ENCODE measurements at places on chromosomes 6 and 20. TPM values are rescaled to one million over a fixed set of nuclear protein-coding genes. Genes with fewer than 3 reads are reported as not detected.

GRCh38 chr6:146574211-146574610, 24.6 kb upstream of the ADGB start:
- no peak for DNase-seq

The EFCAB8 gene
- not detected for total RNA-seq

The CDSN gene
- total RNA-seq: not detected

DNA sequence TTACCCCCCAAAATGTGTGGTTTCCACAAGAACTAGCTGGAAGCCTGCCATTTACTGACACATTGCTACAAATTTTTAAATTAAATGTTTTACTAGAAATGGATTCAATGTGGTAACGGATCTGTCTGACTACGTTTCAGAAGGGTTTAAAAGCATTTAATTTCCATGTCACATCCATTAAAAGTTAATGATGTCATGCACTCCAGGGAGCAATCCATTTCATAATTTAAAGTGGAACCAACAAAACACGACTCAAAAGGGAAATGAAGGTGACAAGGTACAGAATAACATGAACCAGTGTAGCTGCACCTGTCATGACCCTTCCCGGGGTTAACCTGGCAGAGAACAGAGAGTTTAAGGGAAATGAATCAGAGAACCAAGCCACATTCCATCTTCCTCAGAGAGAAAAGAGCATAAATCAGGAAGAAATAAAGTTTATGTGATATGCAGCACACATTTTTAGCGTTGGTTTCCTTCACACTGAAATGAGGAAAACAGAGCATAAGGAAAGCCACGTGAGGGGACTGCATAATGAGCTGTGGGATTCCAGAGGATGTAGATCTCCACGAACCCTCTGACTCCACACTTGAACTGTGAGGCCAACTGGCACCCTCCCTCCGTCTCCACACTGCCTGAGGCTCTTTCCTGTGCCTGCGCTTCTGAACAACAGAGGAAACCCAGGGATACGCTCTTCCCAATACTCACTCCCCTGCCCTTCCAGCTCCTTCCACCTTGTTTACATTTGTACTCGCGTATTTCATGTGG, 170.3 kb upstream of the AHI1 start:
- DNase-seq: peak; percentile 50

The SHLD1 gene
- total RNA-seq: 7.4 TPM

DNA sequence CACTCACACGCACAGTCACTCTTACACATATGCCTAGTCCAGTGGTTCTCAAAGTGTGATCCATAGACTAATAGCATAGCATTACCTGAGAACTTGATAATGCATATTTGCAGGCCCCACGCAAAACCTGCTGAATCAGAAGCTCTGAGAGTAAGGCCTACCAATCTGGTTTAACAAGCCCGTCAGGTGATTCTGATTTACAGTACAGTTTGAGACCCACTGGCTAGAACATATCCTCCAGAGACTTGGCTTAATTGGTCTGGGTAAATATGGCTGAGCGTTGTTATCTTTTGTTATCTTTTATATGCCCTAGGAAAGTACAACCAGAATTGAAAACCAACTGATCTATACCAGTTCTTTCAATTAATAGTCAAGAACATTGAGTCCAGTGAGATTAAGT, 9.6 kb downstream of the TSPYL4 start:
- no peak for DNase-seq

DNA sequence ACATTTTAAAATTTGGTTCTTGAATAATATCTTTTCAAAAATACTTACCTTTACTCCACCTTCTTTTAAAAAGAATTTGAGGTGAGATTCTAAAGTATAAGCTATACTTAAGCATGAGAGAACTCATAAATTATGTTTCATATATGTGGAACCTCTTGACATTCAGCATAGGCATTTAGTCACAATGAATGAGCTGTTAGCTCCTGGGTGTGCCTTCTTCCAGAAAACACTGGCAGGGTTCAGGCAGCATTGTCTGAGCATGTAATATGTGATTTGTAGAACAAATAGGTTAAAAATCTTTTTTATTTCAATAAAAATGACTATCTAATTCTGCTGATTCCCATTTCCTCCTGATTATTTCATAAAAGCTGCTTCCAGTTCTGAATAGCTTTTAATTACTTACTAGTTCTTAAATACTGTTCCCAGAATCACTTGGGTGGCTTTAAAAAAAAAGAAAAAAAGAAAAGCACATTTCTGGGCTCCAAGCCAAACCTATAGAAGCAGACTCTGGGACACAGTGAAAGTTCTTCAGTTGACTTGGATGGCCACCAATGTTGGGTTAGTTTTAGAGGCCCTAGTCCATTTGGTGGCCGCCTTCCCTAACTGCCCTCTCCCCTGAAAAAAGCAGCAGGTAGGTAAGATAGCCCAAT, 20.2 kb downstream of the RNF8 start:
- no peak for DNase-seq

DNA sequence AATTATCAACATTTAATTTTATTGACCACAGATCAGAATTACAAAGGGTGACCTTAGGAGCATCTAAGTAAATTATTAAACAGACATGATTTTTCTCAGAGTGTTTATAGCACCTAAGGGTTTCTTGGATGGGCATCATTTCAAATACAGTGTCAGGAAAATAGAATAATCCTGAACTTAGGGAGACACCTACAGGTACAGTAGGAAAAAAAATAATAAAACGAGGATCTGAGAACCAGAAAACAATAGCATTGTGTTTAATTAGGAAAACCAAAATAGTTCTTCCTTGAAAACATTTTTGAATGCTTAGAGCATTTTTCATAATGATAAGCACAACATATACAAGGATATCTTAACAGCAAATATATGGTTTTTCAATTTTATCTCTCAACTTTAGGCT, 39.2 kb downstream of the MMUT start:
- no peak for DNase-seq

GRCh38 chr6:28264834-28265401, 2.0 kb upstream of the ZSCAN26 start:
- DNase-seq: no peak

GRCh38 chr6:18289283-18289682, 25.0 kb upstream of the DEK start:
- no peak for DNase-seq

The VGLL2 gene
- total RNA-seq: not detected

DNA sequence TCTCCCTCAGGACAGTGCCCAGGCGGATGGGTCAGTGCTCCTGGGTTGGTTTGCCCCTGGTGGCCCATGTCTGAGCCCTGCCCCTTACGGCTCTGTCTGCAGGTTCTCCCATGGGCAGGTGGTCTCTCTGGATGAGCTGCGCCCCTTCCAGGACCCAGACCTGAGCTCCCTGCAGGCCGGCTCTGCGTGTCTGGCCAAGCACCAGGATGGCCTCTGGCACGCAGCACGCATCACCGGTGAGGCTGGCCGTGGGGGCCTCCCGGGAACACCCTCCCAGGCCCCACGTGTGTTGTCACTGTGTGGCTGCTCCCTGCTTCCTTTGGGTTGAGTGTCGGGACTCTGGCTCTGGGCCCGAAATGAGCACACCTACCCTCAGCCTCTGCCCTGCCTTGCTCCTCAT, 3.3 kb upstream of the LIME1 start:
- no peak for DNase-seq

DNA sequence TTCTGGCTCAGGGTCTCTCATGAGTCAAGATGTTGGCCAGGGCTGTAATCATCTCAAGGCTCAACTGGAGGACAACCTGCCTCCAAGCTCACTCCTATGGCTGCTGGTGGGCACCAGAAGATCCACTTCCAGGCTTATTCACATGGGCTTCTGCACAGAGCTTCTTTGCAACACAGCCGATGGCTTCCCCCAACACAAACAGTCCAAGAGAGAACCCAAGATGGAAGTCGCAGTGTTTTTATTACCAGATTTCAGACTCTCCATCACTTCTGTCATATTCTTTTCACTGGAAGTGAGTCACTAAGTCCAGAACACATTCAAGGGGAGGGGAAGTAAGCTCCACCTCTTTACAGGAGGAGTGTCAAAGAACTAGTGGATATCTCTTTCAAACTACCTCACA, 75.5 kb downstream of the CD164 start:
- no peak for DNase-seq

The FAM209B gene
- 0.35 TPM for total RNA-seq

DNA sequence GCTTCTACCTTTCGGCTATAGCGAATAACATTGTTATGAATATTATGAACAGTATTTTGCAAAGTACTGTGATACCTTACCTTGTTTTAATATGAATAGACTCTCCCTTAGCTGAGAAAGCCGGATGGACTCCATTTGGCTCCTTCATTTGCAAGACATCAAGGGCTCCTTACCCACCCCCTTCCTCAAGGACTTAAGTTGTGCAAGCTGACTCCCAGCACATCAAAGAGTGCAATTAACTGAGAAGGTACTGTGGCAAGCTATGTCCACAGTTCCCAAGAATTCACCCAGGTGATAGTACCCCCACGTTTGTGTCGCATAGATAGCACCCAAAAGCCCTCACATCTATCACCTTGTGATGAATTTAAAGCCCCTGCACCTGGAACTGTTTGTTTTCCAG, 11.2 kb downstream of the CST5 start:
- no peak for DNase-seq

DNA sequence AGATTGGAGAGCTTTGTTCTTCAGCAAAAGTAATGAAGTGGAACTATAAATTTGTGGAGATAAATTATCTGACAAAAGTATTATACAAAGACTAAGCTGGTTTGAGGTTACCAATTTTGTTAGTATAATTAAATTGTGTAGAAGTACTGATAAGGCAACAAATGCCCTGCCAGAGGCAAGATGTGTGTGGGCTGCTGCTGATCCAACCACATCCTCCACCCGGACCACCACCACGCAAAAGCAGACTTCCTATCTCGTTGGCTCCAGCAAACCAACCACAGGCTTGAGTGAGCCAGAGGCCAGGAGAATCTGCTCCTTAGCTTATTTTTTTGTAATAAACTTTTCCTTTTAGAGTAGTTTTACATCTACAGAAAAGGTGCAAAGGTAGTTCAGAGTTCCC, 1.1 kb upstream of the MYLK4 start:
- DNase-seq: no peak

DNA sequence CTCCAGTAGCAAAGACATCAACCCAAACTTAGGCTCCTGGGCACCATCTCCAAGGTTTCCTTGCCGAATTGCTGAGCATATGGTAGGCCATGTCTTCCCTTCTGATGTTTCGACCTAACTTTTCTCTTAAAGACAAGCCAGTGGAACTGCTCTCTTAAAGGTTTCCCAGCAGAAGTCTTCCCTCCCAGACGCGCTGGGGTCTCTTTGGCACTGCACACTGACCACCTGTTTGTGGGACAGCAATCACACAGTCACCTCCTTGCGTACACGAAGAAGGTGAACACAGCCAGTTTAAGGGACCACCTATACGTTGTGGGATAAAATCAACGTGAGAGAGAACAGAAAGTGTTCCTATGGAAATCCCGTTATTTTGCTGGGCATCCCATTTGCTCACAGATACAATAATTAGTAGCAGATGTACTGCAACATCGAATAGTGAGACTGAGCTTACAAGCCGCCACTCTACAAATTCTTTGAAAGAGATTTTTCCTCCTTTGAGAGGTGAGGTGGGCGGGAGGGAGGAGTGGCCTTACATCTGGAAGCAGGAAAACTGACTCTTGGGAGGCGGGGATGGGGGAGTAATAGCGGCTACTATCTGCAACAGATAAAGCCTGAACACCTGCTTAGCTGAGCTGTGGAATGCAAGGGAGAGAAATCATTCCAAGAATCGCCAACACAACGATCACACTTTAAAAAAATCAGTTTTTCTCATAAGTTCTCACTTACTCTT, 9.9 kb downstream of the GRIK2 start:
- no peak for DNase-seq

The ZBTB24 gene
- 2.4 TPM for total RNA-seq

DNA sequence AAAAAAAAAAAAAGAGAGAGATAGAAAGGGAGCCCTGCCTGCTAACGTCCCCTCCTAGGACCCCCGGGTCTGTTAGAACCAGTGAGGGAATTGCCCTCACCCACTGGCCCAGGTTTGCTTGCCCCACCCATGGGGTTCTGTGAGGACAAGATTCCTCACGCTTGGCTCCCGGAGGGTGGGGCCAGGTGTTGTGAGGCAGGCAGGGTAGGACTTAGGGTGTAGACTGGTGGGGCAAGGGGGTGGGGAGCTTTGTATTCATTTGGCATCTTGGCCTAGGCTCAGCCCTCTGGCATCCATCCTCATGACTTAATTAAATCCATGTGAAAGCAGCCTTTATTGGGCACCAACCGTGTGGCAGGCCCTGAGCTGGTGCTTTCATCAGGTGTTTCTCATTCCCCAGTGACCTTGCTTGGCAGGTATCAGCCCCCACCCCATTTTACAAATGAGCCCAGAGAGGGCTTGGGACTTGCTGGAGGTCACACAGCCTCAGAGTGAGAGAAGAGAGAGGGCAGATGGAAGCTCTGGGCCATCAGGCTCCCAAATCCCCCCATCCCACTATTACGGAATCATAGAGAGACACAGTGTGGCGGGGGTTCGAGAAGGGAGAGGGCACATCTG, 19.0 kb downstream of the RAB44 start:
- no peak for DNase-seq

GRCh38 chr6:31711233-31711632, 3.9 kb upstream of the LY6G6D start:
- no peak for DNase-seq

The MCCD1 gene
- total RNA-seq: not detected

DNA sequence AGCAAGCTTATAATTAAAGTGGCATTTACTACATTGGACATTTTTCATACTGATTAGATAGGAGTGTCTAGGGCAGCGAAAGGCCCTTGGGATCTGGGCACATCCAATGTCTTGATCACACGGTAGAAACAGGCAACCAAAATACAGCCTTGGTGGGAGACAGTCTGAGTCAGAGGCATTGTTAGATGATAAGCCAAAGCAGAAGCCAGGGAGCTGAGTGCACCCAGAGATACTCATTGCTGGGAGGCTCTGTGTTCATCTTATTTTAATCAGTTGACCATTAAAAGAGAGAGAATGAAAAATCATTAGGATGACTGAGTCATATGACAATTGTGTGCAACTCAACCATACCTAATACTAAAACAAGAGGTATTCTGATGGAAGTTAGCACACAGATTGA, 109.5 kb downstream of the LCA5 start:
- no peak for DNase-seq

GRCh38 chr6:163367497-163368183, 46.9 kb upstream of the QKI start:
- DNase-seq: no peak

The HCRTR2 gene
- total RNA-seq: not detected

DNA sequence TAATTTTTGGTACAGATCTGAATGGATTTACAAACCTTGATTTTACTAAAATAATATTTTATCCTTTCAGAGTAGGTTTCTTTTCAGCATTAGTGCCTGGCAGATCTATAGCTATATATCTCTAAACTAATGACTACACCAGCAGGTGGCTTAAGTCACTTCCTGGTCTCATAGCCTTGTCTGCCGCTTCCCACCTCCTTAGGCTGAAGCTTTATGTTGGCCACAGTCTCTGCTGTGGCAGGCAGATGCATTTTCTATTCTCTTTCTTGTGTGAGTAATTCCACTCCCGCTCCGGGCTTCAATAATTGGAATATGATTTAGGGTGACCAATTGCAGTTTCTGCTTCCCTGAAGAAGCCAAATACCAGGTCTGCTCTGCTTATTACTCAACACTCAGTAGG, 226.8 kb upstream of the HS3ST5 start:
- DNase-seq: no peak

- DNase-seq: no peak
These were observed 345.9 kb downstream of the TAF4 start for GRCh38 chr20:61719691-61720347.

- no peak for DNase-seq
These were observed 4.5 kb downstream of the CCN6 start for GRCh38 chr6:112058243-112059032.

Measured in Right ventricle myocardium superior (tissue), 1 donor.